ENCODE measurements at places on chromosomes 11 and 22.

DNA sequence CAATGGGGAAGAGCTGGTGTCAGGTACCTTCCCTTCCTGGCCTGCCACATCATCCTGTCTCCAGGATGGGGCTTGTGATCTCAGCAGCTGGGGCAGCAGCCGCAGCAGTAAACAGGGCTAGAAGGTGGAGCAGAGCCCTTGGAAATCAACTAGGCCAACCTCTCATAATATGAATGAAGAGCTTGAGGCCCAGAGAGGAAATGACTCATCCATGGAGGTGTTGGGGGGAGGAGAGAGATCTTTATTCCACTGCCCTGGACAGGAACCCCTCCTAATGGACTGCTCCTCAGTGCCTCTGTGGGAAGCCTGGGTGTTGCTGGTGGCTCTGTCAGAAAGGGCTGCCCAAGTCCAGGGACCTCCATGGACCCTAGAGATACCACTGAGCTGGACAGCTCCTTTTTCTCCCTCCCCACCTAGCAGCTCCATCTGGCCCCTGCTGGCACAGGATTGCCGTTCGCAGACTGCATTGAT is 111.8 kb downstream of the OSBP2 start:
- DNase-seq, result no peak

- no peak for DNase-seq
Observed at GRCh38 chr11:70496591-70497535, 98.5 kb downstream of the CTTN start.

DNA sequence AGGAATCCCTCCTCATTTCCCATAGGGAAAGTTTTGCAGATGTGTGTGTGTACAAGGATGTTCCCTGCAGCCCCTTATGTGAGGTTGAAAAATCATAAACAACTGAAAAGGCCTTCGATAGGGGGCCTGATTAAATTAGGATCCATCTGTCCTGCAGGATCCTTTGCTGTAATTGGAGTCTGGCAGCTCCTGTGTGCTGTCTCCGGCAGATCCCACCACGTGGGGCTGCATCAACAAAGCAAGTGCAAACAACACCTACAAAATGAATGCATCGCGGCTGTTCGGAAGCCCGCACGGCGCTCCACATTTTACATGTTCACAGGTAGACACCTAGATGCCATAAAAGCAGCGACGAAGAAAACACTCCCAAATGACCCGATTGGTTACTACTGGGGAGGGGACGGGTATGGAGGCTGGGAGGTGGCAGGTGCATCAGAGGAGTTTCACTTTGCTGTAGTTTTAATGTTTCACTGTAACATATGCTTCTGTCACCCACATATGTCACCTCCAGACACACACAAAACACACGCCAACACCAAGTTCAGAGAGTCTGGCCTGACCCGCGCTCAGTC is 52.2 kb downstream of the NFAM1 start:
- DNase-seq, result no peak

- no peak for DNase-seq
Observed at GRCh38 chr11:102664001-102664752, 39.0 kb upstream of the MMP20 start.

- no peak for DNase-seq
Observed at GRCh38 chr11:100203789-100204188, 483.3 kb upstream of the ARHGAP42 start.

GRCh38 chr22:29509815-29510214 is 29.8 kb downstream of the NEFH start:
- DNase-seq, result no peak

- no peak for DNase-seq
Observed at GRCh38 chr22:37014835-37015586, 4.2 kb downstream of the TST start.

- peak; percentile 7 for DNase-seq
Observed at GRCh38 chr22:20243537-20244249, 24.4 kb downstream of the RTN4R start.

DNA sequence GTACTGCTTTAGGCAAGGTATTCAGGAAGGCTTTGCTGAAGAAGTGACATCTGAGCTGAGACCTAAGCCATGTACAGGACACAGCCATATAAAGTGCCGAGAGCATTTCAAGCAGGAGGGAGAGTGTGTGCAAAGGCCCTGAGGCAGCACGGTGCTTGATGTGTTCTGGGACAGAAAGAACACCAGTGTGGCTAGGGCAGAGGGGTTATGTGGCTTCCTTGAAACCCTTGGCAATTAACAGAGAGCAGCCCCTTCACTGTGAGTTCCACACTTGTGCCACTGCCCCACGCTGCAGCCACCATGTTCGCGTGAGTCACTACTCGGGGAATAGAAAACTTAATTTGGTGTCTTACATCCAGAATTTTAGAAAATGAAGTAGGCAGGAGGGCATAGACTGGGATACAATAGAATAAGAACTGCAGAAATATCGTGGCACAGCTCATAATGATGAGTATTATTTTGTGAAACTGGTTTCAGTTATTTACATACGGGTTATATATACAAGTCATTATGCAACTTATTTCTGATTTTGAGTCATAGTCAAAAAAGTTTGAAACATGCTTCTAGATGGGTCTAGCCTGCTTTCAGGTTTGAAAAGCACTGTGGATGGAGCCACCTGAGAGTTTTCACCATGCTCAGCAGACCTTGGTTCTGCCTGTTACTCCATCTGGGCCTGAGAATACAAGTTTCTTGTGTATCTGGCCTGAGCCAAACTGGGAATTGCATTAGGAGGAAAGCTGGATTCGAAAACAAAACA is 11.8 kb downstream of the IL10RA start:
- no peak for DNase-seq
